NCI-H1417 treated with DMSO at 0.1 percent for 48 hours (cell line): ENCODE measurements at places on chromosomes 13 and 19.

DNA sequence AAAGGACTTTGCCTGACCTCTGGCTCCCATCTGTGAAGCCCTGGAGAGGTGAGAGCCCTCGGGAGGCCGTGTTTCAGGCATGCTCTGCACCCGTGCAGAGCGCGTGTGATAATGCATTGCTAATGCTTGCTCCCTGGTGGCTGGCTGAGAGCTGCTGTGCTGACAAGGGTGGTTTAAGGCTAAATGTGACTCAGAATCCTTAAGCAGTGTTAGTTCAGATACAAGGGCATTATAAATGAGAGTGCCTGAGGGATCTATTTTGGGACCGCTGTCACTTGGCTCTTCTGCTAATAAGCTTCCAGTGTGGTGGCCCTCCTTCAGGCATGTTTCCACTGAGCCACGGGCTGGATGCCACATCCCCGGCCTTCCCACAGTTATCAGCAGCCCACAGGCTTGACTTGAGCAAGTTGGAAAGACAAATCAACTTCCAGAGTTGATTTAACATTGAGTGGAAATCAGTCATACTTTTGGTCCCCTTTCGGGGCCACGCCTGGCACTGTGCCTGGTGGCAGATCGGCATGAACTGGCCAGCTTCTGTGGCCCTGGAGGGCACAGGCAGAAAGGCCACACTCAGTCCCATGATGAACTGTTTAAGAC, 17.0 kb downstream of the ALOX5AP start:
- no peak for DNase-seq

DNA sequence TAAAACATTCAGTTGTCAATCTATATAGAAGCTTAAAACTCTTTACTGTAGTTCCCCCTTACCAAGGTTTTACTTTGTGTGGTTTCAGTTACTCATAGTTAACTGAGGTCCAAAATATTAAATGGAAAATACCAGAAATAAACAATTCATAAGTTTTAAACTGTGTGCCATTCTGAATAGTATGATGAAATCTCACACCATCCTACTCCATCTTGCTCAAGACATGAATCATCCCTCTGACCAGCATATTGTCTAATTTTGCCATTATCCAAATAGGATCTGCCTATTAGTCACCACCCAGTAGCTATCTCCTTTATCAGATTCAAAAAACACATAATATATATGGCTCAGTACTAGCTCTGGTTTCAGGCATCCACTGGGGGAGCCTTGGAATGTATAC, 22.4 kb downstream of the ZNF571 start:
- no peak for DNase-seq

DNA sequence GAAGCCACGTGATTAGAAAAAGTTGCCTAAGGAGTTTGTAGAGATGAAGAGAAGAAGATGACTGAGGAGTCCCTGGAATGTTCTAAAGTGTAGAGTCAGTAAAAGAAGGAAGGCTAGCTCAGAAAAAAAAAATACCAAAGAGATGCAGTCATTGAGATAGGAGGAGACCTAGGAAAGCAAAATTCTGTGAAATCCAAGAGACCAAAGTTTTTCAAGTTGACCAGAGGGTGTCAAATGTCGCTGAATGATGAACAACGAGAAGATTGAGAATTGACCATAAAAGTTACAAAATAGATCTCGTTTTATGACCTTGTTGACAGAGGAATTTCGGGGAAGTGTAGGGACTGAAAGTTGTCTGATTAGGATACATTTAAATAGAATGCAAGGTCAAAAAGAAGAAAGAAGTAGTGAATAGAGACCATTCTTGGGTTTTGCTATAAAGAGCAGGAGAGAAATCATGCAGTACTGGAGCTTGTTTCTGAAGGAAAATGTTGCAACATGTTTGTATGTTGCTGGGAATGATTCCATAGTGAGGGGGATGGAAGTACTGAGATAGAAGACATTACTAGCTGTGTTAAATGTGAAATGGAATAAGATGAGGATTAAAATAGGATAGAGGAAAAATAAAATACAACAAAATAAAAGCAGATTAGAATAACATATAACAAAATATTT, 30.2 kb upstream of the HTR2A start:
- no peak for DNase-seq

GRCh38 chr13:35826626-35827254, 304.4 kb downstream of the DCLK1 start:
- no peak for DNase-seq

DNA sequence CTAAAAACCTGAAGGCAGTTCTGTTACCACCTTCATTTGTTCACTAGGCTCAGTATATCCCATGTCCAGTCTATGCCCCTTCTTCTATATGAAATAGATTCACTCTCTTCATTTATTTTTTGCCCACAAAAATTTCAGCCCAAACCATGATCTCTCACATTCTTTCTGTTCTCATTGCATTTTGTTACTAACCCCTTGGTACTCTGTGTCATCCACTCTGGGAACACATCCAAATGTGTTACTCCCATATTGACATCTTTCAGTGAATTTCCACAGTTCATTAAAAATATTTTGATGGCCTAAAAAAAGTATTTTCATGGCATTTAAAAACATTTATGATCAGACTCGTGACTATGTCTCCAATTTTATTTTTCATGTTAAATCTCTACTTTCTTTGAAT, 378.9 kb downstream of the SLITRK1 start:
- no peak for DNase-seq

- DNase-seq = no peak
These were observed 168.3 kb downstream of the PCDH20 start for GRCh38 chr13:61247149-61247936.

- no peak for DNase-seq
These were observed 134.3 kb upstream of the MYO16 start for GRCh38 chr13:108494991-108495645.

- no peak for DNase-seq
These were observed 175.1 kb upstream of the KL start for GRCh38 chr13:32840989-32841713.

GRCh38 chr19:5186293-5187050, 154.1 kb downstream of the PTPRS start:
- DNase-seq = no peak

DNA sequence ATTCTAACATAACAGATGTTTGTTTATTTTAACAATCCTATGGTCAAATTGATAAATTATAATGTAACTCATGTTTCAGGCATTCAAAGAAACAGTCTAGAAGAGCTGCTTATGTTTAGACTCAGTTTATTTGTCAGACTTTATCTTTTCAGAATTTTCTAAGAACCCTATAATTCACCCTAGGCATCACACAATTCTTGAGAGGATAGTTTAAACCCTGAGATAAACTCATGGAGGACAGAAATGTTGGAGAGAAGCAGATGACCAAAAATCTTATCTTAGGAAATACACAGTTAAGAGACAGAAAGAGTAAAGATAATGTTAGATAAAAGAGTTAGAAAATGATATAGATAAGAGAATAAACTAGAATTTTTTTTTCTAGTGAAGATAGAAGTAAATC, 1185.7 kb upstream of the SLC10A2 start:
- DNase-seq = no peak

DNA sequence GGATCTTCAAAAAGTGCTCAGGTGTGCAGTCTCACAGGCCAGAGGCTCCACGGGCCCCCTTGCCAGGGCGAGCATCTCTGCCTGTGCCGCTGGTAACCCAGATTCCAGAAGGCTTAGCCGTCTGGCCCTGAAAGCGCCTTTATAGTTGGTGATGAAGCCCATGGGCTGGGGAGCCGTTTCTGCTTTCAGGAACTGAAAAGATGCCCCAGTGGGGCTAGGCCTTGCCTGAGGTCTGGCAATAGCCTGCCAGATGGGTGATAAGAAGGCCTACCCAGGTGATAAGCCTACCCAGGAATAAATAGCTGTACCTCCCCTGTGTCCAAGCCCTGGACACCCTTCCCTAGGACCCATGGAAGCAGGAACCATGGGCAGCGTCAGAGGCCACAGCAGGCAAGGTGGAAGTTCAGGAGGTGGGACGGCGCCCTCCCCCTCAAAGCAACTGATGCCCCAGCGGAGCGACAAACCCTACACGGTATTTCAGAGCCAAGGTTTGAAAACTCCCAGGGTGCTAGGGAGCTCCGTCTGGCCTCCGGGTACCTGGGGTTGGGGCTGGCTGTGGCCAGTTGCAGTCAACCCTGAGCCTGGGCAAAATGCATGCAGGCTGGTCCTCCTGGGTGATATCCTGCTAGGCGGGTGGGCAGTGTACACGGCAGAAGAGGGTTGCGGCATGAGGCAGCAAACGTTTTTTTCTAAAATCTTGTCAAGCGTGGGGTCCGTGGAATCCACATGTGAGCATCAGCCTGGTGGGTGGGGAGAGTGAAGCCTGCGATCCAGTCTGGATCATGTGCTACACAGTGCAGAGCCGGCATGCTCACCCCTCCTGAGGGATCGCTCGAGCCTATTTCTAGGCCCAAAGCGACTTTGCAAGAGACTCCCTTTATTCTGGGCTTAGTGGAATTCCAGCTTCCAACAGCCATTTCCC, 45.3 kb downstream of the ACTN4 start:
- DNase-seq = no peak

DNA sequence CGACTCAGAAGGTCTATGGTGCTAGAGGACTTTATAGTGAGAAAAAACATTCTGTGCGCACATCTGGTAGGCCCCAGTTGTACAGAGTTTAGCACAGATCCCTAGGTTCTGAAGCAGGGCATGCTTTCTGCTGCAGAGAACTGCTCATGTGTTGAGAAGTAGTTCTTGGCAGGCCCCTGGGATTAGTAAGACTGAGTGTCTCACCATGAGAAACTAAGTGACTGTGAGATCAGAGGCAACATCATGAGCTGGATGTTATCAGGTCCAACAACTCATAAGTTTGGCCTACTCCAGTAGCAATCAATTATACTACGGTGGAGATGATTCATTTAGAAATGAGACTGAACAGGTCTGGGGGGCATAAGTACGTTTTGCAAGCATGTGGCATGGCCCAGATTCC, 507.4 kb upstream of the KLF12 start:
- no peak for DNase-seq

- no peak for DNase-seq
These were observed 68.9 kb downstream of the SHISA2 start for GRCh38 chr13:25982907-25983306.

DNA sequence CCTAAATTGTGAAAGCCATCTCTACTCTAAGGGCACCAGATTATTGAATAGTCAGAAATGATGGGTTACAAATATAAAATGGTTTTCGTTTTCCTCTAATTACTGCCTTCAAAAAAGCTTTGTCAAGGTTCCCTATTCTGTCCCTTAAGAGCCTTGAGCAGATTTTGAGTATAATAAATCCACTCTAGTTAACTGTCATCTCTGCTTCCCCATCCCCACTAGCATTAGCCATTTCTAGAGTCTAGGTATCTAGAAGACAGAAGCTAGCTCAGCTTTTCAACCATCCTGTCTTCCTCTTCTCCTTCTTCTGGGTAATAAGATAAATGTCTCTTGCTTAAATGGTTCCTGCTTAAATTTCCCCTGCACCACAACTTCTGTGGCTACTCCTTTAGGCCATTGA, 290.4 kb downstream of the DACH1 start:
- DNase-seq = no peak

DNA sequence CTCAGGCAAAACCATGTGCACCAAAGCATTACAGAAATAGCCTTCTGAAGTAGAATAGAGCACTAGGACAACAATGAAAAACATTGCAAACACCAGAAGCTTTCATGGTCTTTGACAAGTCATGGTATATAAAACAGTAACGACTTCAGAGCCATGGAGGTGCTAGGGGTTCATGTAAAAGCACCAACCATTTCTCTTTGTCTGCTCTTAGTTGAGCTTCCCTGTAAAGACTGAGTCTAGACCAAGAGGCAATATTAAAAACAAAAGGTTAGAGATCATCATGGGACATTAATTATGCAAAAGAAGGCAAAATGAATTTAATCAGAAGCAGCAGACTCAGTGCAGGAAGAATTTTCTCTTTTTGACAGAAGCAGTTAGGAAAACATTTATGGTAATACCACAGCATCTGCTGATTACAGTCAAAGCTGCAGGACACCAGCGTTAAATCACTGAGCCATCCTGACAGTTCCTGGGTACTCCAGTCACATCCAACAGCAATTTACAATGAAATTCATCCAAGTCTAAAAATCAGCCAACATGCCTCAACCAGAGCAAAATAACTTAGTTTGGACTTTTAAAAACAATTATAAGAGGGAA, 476.8 kb downstream of the DIAPH3 start:
- no peak for DNase-seq

DNA sequence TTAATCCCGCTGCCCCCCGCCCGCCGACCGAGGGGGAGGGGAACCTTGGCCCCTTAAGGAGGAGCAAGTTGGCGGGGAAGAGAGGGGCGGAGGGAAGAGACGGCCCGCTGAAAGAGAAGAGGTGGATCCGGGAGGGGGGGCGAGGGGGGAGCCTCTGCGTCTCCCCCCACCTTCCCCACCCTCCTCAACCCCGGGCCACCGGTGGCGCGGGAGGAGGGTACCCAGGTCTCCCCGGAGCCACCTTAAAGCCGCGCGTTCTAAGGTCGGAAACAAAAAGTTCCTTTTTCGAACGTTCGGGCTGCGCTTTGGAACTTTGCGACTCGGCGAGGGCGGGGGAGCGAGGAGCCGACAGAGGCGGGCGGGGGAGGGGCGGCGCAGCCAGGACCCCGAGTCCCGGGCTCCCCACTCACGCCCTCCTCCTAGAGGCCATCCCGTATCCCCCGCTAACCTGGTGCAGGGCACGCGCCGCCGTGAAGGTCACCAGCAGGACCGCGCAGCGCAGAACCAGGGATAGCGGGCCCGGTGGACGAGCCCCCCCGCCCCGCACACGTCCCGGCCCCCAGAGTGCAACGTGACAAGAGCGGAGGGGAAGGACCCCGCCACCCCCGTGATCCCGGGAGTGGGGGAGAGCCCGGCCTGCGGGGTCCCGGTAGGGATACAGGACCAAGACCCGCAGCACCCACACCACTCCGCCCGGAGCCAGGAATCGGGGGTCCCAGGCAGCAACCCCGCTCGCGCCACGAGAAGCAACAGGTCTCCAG, 659 bp downstream of the ERF start:
- no peak for DNase-seq

GRCh38 chr13:33763021-33763420, 54.9 kb upstream of the RFC3 start:
- no peak for DNase-seq

DNA sequence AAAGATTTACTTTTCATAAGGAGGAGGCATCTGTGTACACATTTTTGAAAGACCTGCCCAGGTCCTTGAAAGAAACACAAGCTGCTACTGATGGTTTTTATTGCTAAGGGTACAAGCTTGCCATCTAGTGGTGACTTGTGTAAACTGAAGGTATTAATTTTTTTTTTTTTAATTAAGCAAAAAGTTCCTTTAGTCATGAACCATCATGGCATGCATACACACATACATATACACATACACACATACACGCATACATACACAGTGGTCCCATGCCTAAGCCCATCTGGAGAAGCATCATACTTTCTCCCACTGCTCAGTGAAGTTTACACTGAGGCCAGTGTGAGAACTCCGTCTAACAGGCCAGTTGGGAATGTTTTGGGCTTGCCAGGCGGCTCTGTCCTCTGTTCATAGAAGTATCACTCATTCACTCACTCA, 312.5 kb downstream of the DCLK1 start:
- DNase-seq = peak; percentile 8
